ENCODE measurements at places on chromosomes 2 and 18. TPM values are rescaled to one million over a fixed set of nuclear protein-coding genes. Genes with fewer than 3 reads are reported as not detected.

- no peak for DNase-seq
Measured at GRCh38 chr2:236693531-236693930, 123.9 kb downstream of the ACKR3 start.

- no peak for DNase-seq
Measured at GRCh38 chr2:423479-423878, 135.6 kb upstream of the ALKAL2 start.

DNA sequence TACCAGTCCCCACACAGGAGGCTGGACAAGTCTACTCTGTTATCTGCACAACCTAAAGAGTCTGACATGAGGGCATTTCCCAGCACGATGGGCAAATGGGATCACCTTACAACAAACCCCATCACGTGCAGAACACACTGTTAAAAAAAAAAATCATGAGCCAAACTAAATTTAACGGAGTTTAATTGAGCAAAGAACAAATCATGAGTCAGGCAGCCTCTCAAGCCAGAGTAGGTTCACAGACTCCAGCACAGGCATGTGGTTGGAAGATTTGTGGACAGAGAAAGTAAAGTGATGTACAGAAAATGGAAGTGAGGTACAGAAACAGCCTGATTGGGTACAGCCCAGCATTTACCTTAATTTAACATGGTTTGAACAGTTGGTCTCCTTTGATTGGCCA lies 59.9 kb downstream of the KYNU start:
- no peak for DNase-seq

COLEC11 gene
- not detected for total RNA-seq

UGT1A3 gene
- not detected for total RNA-seq

All from endothelial cell of umbilical vein (primary cell).